ENCODE measurements at places on chromosomes 5 and 9. TPM values are rescaled to one million over a fixed set of nuclear protein-coding genes. Genes with fewer than 3 reads are reported as not detected.

The PCDHA5 gene
- total RNA-seq, result under 0.01 TPM

The PCDHB13 gene
- total RNA-seq, result 0.32 TPM

The OR1L1 gene
- not detected for total RNA-seq

The C9orf43 gene
- 0.43 TPM for total RNA-seq

The DMRT3 gene
- not detected for total RNA-seq

The TSSK1B gene
- total RNA-seq, result 0.64 TPM

The DND1 gene
- total RNA-seq, result not detected

The BHMT gene
- total RNA-seq, result 0.86 TPM

The PCDHB16 gene
- under 0.01 TPM for total RNA-seq

The SPACA9 gene
- total RNA-seq, result 2.2 TPM

The MCC gene
- 25.4 TPM for total RNA-seq

The NUDT12 gene
- total RNA-seq, result 19.9 TPM

The SLC36A2 gene
- total RNA-seq, result not detected

The NR4A3 gene
- under 0.01 TPM for total RNA-seq

The TMEM171 gene
- 4.5 TPM for total RNA-seq

The TICAM2 gene
- 7.1 TPM for total RNA-seq

The RELL2 gene
- total RNA-seq, result 4.7 TPM

The FLT4 gene
- total RNA-seq, result under 0.01 TPM

The DOLK gene
- 31.5 TPM for total RNA-seq

The NXNL2 gene
- 7.7 TPM for total RNA-seq

The RGP1 gene
- 17.7 TPM for total RNA-seq

The GPRIN1 gene
- total RNA-seq, result 3.5 TPM

The CCNJL gene
- 0.86 TPM for total RNA-seq

The SLC25A2 gene
- total RNA-seq, result 0.64 TPM

The GALNT10 gene
- 57.7 TPM for total RNA-seq

The LCP2 gene
- total RNA-seq, result not detected

The PCYOX1L gene
- total RNA-seq, result 6.4 TPM

The PCDHGA4 gene
- total RNA-seq, result 7.3 TPM
